ENCODE measurements at places on chromosomes 11 and 22.

- DNase-seq, result no peak
Observed at GRCh38 chr11:44524751-44525201, 40.7 kb upstream of the CD82 start.

DNA sequence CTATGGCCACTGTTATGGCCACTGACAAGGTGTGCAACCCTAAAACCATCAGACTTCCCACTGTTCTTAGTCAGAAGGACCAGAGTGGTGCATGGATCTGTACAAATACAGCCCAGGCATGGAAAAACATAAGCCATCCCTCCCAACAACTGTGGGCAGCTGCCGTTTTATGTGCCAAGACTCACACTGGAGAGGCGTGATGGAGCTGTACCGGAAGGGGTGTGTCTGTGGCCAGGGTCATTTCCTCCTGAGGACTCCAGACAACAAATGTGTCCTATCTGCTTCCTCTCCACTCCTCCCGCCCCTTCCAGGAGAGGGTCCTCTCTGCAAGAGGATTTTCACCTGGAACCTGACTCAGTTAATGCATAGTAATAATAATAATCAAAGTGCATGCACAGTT is 29.5 kb downstream of the KCNJ1 start:
- no peak for DNase-seq

DNA sequence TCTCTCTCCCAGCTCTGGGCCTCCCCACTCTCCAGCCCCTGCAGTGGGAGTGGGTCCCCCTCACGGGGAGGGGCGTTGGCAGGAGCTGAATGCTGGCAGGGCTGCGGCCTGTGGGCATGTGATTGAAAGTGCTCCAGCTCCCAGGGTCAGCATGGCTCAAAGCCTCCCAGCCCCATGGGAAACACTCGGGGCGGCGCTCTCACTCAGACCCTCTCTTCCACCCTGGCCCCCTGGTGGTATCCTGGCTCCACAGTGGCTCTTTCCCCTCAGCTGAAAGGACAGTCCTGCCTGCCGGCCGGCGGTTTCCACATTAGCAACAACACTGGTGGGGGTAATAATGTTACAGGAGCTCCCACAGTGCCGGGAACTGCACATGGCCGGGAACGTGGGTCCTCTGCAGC is 35.5 kb downstream of the POLR3H start:
- no peak for DNase-seq

GRCh38 chr11:83768489-83768888 is 482.3 kb upstream of the CCDC90B start:
- DNase-seq, result no peak

DNA sequence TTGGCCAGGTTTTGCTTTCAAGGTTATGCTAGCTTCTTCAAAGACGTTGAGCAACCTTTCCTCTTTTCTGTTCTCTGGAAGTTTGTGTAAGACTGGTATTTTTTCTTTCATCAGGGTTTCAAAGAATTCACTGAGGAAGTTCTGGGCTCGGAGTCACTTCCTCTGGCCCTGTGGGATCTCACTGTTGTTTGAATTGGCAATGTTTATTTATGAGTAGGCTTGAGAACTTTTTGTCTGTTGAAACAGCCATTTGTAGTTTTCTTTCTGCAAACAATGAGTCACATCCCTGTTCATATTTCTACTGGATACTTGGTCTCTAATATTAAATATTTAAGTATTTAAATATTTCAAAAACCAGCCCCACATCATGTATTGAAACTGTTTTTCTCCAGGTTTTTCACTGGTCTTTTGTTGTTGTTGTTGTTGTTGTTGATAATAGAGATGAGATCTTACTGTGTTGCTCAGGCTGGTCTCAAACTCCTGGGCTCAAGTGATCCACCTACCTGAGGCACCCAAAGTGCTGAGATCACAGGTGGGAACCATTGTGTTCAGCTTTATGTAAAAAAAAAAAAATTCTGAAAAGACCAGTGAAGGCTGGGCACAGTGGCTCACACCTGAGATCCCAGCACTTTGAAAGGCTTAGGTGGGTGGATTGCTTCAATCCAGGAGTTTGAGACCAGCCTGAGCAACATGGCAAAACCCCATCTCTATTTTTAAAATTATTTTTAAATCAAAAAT is 26.9 kb downstream of the SUSD2 start:
- peak; percentile 96 for DNase-seq

GRCh38 chr22:29713156-29713727 is 6.6 kb upstream of the CABP7 start:
- DNase-seq, result no peak

DNA sequence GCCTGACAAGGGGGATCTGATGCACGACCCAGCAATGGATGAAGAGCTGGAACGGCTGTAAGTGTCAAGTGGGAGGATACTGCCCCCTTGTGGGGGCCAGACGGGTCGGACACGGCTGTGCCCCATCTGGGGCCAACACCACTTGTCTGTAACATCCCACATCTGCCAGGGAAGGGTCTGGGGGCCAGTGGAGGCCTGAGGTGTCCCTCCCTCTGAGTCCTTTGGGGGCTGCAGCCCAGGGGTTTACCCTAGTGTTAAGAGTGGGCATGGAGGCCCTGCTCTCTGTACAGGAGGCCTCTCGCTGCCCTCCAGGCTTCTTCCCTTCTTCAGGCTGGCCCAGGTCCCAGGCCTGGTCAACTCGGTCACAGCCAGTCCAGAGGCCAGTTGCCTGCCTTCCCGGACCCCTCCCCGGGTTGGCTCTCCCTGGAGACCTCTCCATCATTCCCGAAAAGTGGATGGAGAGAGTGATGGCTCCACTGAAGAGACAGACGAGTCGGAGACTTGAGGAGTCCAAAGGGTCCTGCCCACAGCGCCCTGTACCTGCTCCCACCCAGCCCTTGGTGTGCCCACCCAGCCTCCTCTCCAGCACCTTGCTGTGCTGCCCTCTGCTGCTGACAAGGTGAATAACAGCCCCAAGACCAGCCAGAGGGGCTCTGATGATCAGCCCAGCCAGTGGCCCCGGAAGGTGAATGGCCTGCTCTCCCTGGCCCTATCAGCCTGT is 15.4 kb downstream of the ARFGAP2 start:
- peak; percentile 41 for DNase-seq

DNA sequence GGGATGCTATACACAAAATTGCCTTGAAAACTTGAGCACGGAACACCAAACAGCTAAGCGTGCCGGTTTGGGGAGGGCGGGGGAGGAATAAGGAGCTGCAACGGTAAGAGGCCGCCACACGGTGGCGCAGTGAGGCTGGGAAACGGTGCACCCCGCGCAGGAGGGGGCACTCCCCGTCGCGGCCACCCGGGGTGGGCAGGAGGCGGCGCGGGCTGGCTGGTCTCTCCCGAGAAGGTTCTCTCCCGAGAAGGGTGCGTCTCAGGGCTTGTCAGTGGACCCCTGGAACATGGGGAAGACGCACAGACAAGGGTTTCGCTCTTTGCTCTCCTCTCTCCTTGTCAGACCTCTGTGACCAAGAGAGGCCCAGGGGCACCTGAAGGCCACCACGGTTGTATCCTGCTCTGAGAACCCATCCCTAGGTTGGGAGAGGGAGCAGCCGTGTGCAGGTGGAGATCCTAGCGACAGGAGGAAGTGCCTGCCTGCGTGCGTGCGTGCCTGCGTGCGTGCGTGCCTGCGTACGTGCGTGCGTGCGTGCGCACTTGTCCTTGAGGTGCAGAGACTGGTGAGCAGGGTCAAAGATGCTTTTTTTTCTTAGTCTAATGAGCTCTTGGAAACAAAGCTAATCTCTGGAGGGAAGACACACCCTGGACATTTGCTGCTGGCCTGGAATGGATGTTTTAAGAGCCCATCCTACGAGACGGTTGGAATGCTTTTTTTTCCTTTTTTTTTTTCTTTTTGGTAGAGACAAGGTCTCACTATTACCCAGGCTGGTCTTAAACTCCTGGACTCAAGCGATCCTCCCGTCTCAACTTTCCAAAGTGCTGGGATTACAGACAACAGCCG is 18.1 kb upstream of the JAM3 start:
- peak; percentile 24 for DNase-seq

DNA sequence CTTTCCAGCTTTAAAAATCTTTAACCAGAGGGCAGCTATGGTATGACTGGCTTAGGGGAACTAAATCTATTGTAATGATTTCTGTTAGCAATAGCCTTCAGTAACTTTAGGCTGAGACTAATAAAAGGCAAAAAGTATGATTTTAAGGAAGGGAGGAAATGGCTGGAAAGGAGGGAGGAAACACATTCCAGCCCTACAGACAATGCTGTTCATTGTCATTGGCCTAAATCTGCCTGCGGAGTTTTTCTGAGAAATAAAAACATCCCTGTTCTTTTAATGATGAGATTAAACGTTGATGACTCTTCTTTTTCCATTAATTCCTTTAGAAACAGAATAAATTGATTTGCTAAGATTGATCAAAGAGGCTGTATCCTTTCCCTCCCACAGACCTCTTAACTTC is 99.6 kb upstream of the GRAMD1B start:
- DNase-seq, result no peak

DNA sequence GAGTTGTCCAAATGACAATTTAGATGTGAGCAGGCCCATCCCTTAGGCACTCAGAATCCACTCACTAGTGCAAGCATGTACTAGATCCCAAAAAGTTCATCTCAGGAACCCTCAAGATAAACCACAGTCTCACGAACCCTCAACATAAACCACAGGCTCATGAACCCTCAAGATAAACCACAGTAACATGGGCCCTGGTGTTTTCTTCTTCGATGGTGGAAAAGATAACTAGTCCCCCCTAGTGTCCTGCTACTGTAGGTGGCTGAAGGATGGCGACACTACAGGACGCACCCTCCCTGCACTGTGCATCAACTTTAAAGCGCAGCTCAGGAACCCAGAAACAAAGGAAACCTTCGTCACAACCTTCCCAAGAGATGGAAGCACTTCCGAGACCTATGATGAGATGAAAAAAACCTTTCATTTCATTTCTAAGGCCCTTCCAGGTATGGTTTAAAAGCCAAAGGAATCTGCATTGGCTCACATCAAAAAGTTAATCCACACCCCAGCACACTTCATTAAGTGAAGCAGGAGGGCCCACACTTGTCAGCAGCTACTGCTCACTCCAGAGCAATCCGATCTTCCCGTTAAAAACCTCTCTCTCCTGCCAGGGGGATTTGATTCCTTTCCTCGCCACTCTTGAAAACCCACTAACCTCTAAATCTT is 2.4 kb downstream of the LARGE1 start:
- no peak for DNase-seq

DNA sequence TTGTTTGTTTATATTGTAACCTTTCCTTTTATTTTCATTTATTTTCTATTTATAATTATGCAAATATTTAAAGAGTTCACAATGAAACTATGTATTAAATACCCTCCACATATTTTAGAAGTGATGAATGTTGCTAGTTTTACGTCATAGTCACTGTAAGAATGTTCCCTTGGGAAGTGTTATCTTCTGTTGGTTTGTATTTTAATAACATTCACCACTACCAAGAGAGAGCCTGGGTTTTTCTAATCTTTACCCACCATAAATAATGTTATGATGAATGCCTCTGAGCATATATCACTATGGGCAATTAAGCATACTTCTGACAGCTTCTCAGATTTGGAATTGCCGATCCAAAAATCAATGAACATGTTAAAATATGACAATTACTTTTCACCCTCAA is 80.7 kb downstream of the GGT1 start:
- DNase-seq, result no peak

DNA sequence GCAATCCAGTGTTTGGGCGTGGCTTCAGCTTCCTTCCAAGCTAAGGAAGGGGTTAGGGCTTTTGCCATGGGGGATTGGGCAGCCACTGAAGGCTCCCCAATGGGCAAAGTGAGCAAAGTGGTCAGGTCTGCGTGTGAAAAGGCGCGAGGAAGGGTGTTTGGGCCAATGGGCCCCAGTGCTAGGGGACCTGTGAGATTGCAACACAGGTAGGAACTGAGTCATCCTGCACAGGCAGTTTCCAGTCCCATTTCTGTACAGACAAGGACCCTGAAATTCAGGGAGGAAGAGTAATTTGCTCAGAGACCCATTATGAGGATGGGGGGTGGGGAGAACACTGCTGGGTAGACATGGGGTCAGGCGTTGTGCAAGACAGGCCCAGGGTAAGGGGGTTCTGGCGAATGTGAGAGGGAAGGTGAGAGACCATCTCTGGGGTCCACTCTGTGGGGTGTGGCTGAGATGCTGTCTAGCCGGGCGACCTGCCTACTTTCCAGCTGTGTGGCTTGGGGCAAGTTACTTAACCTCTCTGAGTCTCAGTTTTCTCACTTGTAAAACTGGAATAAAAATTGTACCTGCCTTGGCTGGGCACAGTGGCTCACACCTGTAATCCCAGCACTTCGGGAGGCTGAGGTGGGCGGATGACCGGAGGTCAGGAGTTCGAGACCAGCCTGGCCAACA is 7.3 kb downstream of the CCDC88B start:
- DNase-seq, result no peak

GRCh38 chr11:102414559-102414958 is 38.0 kb downstream of the TMEM123 start:
- DNase-seq, result no peak

DNA sequence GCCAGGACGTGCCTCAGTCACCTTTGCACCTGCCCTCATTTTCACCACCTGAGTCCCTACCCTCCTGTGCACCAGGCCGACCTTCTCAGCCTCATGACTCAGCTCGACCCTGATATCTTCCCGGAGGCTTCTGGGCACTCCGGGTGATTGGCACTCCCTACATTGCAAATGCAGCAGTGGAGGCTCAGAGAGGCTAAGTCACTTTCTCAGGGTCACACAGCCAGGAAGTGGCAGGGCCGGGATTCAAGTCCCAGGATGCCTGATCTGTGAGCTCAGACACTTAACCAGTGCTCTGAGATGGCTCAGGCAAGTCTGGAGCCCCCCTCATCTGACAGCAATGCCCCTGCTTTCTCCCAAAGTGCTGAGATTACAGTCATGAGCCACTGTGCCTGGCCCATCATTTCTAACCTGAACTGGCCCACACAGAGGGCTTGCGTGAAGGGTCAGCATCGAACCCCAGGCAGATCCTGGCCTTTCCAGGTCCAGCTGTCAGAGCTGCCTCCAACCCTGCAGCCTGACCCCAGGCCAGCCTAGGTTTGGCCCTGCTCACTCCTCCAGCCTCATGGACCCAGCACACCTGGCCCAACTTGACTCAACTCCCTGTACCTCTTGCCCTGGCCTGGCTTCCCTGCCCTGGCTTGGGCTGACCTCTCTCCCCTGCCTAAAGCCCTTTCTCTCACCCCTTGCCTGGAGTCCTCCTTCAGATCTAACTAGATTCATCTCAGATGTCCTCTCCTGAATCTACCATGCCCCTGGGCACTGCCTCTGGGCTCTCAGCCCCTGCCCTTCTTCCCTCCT is 40.7 kb upstream of the RTL6 start:
- DNase-seq, result no peak

- DNase-seq, result no peak
Observed at GRCh38 chr11:106276859-106277436, 199.5 kb downstream of the AASDHPPT start.

DNA sequence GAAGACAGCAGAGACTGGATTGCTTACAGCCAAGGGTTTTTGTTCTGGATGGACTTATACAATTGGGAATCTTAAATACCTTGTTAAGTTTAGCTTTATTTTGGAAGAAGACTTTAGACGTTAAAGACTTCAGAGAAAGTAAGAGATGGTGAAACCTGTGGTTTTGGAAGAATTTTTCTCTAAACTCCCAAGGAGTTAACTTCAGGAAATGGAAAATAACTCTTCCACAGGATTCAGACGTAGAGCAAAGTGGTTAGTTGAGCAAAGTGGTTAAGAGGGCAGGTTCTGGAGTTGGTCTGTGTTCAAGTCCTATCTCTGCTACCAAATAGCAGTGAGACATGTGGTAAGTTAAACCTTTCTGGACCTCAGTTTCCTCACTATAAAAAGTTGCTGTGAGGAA is 12.8 kb downstream of the PITPNB start:
- no peak for DNase-seq

All from HFFc6 (cell line).